Kidney (tissue), 22 donors: ENCODE measurements at places on chromosomes 7 and 10. TPM values are rescaled to one million over a fixed set of nuclear protein-coding genes. Genes with fewer than 3 reads are reported as not detected.

DNA sequence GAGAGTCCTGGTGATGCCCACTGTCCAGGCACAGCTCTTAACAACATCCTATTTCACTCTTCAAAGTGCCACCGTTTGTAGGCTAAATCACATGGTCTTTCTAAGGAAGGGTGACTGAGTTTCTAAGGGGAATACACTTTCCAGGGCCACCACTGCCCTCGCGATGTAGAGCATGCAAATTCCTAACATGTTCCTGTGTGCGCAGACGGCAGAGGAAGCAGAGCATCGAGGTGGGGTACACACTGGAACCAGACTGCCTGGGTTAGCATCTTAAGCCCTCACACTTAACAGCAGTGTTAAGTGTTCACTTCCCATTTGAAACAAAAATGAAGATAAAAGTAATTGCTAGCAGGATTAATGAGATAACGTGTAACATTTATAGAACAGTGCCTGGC, 3.0 kb downstream of the VOPP1 start:
- H3K27ac ChIP-seq: peak overlapping the region; percentile 26
- no peaks in the 10 kb centered on the region for H3K36me3 ChIP-seq
- peak; percentile 51 for DNase-seq
- H3K4me3 ChIP-seq: no peak overlapping the region

GRCh38 chr10:104254493-104255310, at the start of gene GSTO1:
GSTO1 (plus strand) TSS chr10:104254892; CDS start chr10:104254929, 37 bp downstream.
- H3K36me3 ChIP-seq: peaks cover 23% of the 10 kb centered on the region
- H3K4me3 ChIP-seq: peak within 1 kb of the TSS; percentile 82
- peaks cover 17% of the 10 kb centered on the region for H3K4me1 ChIP-seq
- no peaks in the 10 kb centered on the region for H3K27me3 ChIP-seq

DNA sequence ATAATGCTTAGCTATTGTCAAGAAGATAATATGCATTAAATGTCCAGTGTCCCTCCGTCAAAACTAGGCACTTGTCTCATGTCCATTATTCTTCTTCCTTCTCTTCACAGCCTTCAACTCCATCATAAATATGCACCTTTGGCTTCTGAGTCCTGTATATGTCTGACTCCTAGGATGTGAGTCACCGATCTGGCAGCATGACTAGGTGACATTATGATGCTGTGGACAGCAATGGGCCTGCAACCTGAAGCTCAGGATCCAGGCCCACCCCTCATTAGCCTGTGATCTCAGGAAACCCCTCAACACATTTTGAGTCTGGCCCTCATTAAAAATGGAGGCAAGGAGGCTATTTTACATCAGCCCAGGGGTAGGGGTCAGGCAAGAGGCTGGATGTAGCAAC, 362.5 kb upstream of the ZMIZ1 start:
- no peaks in the 10 kb centered on the region for H3K36me3 ChIP-seq
- H3K27me3 ChIP-seq: no peaks in the 10 kb centered on the region
- no peak overlapping the region for H3K27ac ChIP-seq
- H3K4me1 ChIP-seq: no peaks in the 10 kb centered on the region

DNA sequence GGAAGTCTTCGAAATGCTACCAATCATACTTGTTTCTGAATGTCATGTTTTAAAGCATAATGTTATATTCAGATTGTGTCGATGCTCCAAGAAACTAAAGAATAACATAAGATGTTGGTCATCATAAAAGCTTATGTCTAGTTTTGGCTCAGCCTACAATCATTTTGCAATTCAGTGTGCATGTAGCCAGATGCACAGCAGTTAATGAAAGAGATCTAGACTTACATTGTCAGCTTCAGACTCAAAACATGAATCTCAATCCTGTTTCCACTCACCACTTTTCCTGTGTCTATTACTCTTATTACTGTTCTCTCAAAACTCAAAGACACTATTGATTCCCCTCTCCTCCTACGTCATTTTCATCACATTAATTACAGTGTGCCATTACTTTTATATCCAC, 21.4 kb downstream of the TMEM196 start:
- no peak overlapping the region for H3K27ac ChIP-seq
- H3K36me3 ChIP-seq: no peaks in the 10 kb centered on the region
- no peak for DNase-seq

Gene KCND2
- total RNA-seq: 0.19 TPM

GRCh38 chr10:132978542-132978941, 36.2 kb upstream of the CFAP46 start:
- no peak overlapping the region for H3K4me3 ChIP-seq
- no peaks in the 10 kb centered on the region for H3K36me3 ChIP-seq
- H3K27ac ChIP-seq: no peak overlapping the region
- no peaks in the 10 kb centered on the region for H3K27me3 ChIP-seq
- H3K4me1 ChIP-seq: peaks cover 3% of the 10 kb centered on the region
- peak; percentile 20 for DNase-seq
